Vagina (tissue), 2 donors: ENCODE measurements at places on chromosomes 4 and X.

- no peaks in the 10 kb centered on the region for H3K4me1 ChIP-seq
- no peaks in the 10 kb centered on the region for H3K27me3 ChIP-seq
- no peaks in the 10 kb centered on the region for H3K36me3 ChIP-seq
- no peak overlapping the region for H3K4me3 ChIP-seq
These were observed 562.9 kb upstream of the FAT1 start for GRCh38 chr4:187286525-187286924.

DNA sequence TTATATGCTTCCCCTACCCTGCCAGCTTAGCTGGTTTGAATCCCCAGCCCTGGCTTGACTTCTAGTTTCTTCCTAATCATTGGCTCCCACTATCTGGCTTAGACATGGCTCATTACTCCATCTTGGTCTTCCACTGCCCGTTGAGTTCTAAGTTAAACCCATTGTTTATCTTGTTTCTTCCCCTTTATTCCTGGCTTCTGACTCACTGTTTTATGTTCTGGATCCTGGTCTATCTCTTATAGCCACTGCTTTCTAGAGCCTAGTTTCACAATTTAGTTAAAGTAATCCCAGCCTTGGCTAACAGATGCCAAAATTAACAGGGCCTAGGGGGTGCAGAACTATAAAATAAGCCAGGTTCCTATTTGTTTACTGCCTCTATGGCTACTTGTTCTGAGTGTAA is 120.9 kb downstream of the ARHGEF9 start:
- no peaks in the 10 kb centered on the region for H3K36me3 ChIP-seq
- no peak for DNase-seq
- H3K27ac ChIP-seq, result no peak overlapping the region
- H3K4me3 ChIP-seq, result no peak overlapping the region

- no peak overlapping the region for H3K4me3 ChIP-seq
- no peak for DNase-seq
- no peaks in the 10 kb centered on the region for H3K27me3 ChIP-seq
- H3K27ac ChIP-seq, result no peak overlapping the region
- no peaks in the 10 kb centered on the region for H3K36me3 ChIP-seq
These were observed 217.4 kb downstream of the GPAT3 start for GRCh38 chr4:83753260-83753659.

GRCh38 chrX:66731398-66731797 is 92.5 kb upstream of the EDA2R start:
- H3K27ac ChIP-seq, result no peak overlapping the region
- H3K4me1 ChIP-seq, result no peaks in the 10 kb centered on the region
- no peaks in the 10 kb centered on the region for H3K27me3 ChIP-seq
- H3K4me3 ChIP-seq, result no peak overlapping the region
- no peaks in the 10 kb centered on the region for H3K36me3 ChIP-seq

- no peak overlapping the region for H3K27ac ChIP-seq
- H3K27me3 ChIP-seq, result peaks cover 40% of the 10 kb centered on the region
- no peaks in the 10 kb centered on the region for H3K36me3 ChIP-seq
- H3K4me1 ChIP-seq, result peaks cover 41% of the 10 kb centered on the region
- DNase-seq, result no peak
These were observed 2.8 kb downstream of the NKX6-1 start for GRCh38 chr4:84496331-84496705.

DNA sequence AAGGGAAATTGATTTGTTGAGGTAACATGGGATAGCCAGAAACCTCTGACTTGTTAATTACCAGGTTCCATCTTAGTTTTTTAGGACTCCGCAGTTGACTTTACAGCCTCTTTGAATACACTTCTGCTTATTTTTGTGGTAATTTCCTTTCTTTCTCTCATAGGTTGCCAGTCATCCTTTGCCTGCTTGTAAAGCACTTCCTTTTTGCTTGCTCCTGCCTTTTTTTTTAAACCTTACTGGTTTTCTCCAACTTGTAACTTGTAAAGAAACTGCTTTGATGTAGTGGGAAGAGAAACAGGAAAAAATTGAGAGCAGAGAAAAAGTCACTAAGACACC is 2.6 kb downstream of the PGK1 start:
- DNase-seq, result no peak
- H3K27ac ChIP-seq, result no peak overlapping the region
- H3K4me1 ChIP-seq, result peaks cover 40% of the 10 kb centered on the region
- H3K4me3 ChIP-seq, result peak overlapping the region; percentile 61
- H3K27me3 ChIP-seq, result no peaks in the 10 kb centered on the region

DNA sequence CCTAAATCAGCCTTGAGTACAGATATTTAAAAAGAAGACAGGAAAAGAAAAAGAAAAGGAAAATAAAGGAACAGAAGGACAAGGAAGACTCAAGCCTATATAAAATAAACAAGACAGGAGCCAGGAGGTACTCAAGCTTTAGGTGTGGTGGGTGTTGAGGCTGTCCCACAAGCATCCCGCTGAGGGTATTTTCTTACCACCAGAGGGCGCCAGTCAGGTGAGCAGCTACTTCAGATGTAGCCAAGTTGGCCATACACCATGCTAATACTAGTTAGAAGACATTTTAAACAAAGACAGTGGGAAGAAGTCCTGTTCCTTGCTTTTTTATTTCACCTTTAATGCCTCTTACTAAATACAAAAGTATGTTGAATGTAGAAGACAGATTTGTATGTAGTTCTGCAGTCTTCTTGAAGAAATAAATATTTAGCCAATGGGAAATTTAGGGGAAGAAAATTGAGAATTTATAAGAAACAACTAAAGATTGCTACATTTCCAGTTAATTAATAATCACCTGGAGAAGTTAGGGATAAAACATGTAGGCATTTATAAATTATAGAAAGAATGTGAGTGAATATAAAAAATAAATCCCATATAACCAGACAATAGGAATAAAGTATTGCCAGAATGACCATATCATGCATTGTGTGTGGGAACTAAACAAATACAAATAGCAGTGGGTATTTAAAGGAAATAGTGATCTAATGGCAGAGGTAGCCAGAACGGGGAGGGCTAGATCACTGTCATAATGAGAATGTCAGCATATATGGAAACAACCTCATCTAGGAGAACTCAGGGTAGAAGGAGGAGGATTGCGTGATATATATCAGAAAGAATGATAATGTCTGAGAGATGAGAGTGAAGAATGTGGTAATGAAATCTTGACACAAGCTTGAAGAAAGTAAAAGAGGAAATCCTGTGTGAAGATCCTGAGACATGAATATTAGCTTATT is 71.0 kb downstream of the MTHFD2L start:
- no peak for DNase-seq
- H3K27me3 ChIP-seq, result no peaks in the 10 kb centered on the region
- H3K36me3 ChIP-seq, result no peaks in the 10 kb centered on the region
- H3K27ac ChIP-seq, result no peak overlapping the region
- no peak overlapping the region for H3K4me3 ChIP-seq

DNA sequence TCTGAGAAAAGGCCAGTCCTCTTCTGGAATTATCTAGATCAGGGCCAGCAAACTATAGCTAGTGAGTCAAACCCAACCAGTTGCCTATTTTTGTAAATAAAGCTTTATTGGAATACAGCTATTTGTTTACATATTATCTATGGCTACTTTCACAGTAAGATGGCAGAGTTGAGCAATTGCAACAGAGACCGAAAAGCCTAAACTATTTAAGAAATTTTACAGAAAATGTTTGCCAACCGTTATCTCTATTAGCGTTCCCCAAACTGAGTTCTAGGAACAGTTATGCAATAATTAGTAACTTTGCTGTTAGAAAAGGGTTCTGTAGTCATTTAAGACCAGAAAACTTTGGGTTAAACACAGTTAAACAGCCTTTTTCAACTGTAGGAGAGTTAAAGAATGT is 10.5 kb downstream of the TEX13B start:
- H3K36me3 ChIP-seq, result no peaks in the 10 kb centered on the region
- DNase-seq, result no peak
- no peak overlapping the region for H3K27ac ChIP-seq
- no peak overlapping the region for H3K4me3 ChIP-seq
- no peaks in the 10 kb centered on the region for H3K27me3 ChIP-seq

- no peak overlapping the region for H3K27ac ChIP-seq
- no peaks in the 10 kb centered on the region for H3K27me3 ChIP-seq
- DNase-seq, result no peak
- H3K4me1 ChIP-seq, result no peaks in the 10 kb centered on the region
These were observed 22.8 kb downstream of the GABRB1 start for GRCh38 chr4:47054130-47054529.

GRCh38 chrX:16559206-16559619 is 90.7 kb upstream of the S100G start:
- no peaks in the 10 kb centered on the region for H3K4me1 ChIP-seq
- H3K27me3 ChIP-seq, result no peaks in the 10 kb centered on the region
- DNase-seq, result no peak
- H3K27ac ChIP-seq, result no peak overlapping the region
- no peaks in the 10 kb centered on the region for H3K36me3 ChIP-seq
- no peak overlapping the region for H3K4me3 ChIP-seq

- DNase-seq, result no peak
- H3K27me3 ChIP-seq, result no peaks in the 10 kb centered on the region
- H3K4me3 ChIP-seq, result no peak overlapping the region
- no peaks in the 10 kb centered on the region for H3K4me1 ChIP-seq
These were observed 249.7 kb downstream of the RAPGEF2 start for GRCh38 chr4:159352609-159353008.

DNA sequence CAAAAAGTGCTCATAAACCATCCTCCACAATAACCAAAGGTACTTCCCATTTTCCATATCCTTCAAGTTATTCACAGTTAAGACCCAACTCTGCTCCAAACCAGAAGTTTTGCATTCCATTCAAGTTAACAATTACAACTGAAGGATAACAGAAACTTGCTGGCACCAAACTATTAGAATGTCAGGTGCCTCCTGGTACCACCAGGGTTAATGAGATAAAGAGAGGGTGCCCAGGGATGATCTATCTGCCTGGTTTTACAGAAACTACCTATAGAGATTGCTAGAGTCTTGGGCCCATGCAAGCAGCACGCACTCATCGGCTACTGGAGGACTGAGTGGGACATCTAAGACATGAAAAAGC is 114.6 kb downstream of the RBM47 start:
- no peak overlapping the region for H3K27ac ChIP-seq
- no peak for DNase-seq
- H3K36me3 ChIP-seq, result no peaks in the 10 kb centered on the region
- peaks cover 25% of the 10 kb centered on the region for H3K4me1 ChIP-seq

- H3K4me1 ChIP-seq, result peaks cover 4% of the 10 kb centered on the region
- H3K4me3 ChIP-seq, result no peak overlapping the region
- no peaks in the 10 kb centered on the region for H3K36me3 ChIP-seq
- no peaks in the 10 kb centered on the region for H3K27me3 ChIP-seq
- no peak for DNase-seq
- H3K27ac ChIP-seq, result no peak overlapping the region
These were observed 882.6 kb downstream of the TRIML1 start for GRCh38 chr4:189021831-189022230.

- H3K27me3 ChIP-seq, result no peaks in the 10 kb centered on the region
- no peaks in the 10 kb centered on the region for H3K4me1 ChIP-seq
- no peaks in the 10 kb centered on the region for H3K36me3 ChIP-seq
- no peak overlapping the region for H3K27ac ChIP-seq
- H3K4me3 ChIP-seq, result no peak overlapping the region
These were observed 39.2 kb upstream of the HMX1 start for GRCh38 chr4:8910822-8911315.

GRCh38 chr4:10260777-10261176 is 144.2 kb upstream of the WDR1 start:
- H3K4me3 ChIP-seq, result no peak overlapping the region
- no peaks in the 10 kb centered on the region for H3K27me3 ChIP-seq
- H3K4me1 ChIP-seq, result no peaks in the 10 kb centered on the region

DNA sequence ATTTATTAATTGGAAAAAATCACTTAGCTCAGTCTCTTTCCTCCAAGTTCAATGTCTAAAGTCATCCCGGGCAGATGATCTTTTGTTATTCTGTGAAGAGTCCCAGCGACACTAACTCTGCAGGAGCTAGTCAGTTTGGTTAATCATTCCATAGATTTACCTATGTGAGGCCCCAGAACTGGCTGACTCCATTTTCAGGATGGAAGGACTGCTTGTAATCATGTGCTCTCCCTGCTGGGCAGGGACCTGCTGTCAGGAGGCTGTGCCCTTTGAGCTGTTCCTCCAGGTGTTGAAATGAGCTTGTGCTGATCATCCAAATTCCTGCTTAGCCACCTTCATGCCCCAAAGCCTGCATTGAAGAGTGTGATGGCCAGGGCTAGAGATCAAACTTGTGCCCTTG is 169.8 kb downstream of the NHS start:
- H3K36me3 ChIP-seq, result no peaks in the 10 kb centered on the region
- peaks cover 12% of the 10 kb centered on the region for H3K4me1 ChIP-seq
- no peaks in the 10 kb centered on the region for H3K27me3 ChIP-seq
- no peak overlapping the region for H3K4me3 ChIP-seq
- no peak for DNase-seq

DNA sequence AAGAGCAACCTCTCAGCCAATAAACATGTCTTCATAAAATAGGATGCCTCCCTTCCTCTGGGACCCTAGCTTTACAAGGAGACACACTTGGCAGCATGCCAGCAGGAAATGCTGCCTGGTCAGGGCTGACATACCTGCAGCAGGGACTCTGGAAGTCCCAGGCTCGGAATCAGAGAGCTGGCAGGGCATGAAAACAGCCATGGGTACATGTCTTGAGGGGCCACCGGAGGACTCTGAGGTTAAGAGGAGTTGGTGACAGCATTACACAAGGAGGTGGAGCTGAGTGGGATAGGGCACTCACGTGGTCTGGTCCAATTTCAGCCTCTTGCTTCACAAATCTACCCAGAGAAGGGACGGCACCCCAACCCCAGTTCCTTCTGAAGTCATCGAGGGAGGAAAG is 15.7 kb downstream of the MSX1 start:
- H3K4me3 ChIP-seq, result no peak overlapping the region
- H3K27ac ChIP-seq, result no peak overlapping the region
- DNase-seq, result no peak

- no peak for DNase-seq
- no peak overlapping the region for H3K4me3 ChIP-seq
- no peaks in the 10 kb centered on the region for H3K4me1 ChIP-seq
- H3K27me3 ChIP-seq, result no peaks in the 10 kb centered on the region
- no peak overlapping the region for H3K27ac ChIP-seq
- H3K36me3 ChIP-seq, result peaks cover 17% of the 10 kb centered on the region
These were observed 106.8 kb downstream of the STOX2 start for GRCh38 chr4:184011826-184012380.

DNA sequence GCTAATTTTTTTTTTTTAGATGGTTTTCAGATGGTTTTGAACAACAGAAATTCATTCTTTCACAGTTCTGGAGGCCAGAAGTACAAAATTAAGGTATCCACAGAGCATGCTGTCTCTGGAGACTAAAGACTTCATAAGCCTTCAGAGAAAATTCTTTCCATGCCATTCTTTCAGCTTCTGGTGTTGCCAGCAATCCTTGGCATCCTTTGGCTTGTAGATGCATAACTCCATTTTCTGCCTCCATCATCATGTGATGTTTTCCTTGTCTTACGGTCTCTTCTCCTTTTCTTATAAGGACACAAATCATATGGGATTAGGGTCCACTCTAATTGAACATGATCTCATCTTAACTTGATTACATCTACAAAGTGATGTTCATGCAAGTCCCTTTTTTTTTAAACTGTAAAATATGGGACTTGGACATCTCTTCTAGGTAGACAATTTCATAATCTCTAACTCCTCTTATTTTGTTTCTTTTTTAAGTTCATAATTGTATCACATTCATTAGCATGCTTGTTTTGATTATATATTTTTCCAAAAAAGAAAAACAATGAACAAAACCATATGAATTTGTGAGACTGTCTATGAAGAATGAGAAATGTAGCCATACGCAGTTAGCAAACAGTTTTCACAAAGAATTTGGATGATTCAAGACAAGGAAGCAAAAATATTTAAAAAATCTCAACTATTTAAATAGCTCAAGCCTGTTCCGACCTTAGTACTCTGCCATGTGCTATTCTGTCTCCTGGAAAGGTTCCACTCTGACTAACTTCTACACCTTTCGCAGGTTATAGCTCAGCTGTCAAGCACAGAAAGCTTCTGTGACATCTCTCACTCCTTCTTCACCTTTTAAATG is 53.1 kb upstream of the GIMD1 start:
- no peak overlapping the region for H3K27ac ChIP-seq
- no peaks in the 10 kb centered on the region for H3K4me1 ChIP-seq
- no peaks in the 10 kb centered on the region for H3K36me3 ChIP-seq
- no peaks in the 10 kb centered on the region for H3K27me3 ChIP-seq
- no peak for DNase-seq
